Activated T-helper 1 cell treated with Interleukin-2 at 50 U/mL for 16 hours (primary cell): ENCODE measurements at places on chromosomes 11 and 22.

GRCh38 chr22:19464975-19465374 is 14.0 kb downstream of the UFD1 start:
- DNase-seq = no peak

DNA sequence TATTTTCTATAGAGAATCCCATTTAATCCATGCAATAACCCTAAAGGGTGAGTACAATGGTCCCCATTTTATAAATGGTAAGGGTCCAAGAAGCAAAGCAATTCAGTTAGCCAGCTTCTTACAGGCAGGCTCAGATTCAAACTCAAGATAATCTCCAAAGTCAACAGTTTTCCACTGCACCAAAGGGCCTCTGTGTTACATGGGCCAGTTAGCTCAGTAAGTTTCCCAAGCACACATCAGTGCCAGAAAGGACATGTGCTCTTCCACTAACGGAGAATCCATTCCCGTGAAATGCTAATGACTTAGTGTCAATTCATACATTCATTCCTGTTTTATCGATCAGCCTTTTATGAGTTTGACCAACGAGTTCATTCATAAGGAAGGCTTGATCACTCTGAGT is 11.0 kb downstream of the SLC43A1 start:
- no peak for DNase-seq

- DNase-seq = no peak
Measured at GRCh38 chr11:80167766-80168165, 726.9 kb upstream of the TENM4 start.

- DNase-seq = no peak
Measured at GRCh38 chr11:100734743-100735527, 47.8 kb downstream of the ARHGAP42 start.

- DNase-seq = no peak
Measured at GRCh38 chr11:130477586-130478203, 29.2 kb downstream of the ADAMTS15 start.

DNA sequence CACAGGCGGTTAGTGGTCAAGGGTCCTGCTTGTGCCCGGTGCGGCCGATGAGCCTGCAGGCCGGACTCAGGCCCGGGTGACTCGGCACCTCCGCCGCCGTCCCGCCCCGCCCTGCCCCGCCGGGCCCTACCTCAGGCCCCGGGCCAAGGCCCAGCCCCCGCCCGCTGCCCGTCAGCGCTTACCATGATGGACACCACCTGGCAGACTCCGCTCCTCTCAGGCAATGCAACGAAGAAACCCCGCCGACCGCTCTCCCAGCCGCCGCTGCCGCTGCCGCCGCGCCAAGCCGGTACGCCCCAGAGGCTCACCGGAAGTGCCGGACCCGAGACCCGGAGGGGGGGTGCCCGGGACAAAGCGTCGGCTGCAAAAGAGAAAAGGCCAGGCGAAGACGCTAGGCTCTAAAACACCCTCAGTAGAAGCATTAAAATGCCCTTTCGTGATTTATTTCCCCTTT is at the start of gene UFD1:
Gene UFD1 (minus strand): TSS at position 293 of the 454 bp plus-strand sequence. CDS start 108 bp downstream, at position 185.
- peak; percentile 70 for DNase-seq

GRCh38 chr11:1762537-1763302 is 1.0 kb downstream of the CTSD start:
- no peak for DNase-seq

DNA sequence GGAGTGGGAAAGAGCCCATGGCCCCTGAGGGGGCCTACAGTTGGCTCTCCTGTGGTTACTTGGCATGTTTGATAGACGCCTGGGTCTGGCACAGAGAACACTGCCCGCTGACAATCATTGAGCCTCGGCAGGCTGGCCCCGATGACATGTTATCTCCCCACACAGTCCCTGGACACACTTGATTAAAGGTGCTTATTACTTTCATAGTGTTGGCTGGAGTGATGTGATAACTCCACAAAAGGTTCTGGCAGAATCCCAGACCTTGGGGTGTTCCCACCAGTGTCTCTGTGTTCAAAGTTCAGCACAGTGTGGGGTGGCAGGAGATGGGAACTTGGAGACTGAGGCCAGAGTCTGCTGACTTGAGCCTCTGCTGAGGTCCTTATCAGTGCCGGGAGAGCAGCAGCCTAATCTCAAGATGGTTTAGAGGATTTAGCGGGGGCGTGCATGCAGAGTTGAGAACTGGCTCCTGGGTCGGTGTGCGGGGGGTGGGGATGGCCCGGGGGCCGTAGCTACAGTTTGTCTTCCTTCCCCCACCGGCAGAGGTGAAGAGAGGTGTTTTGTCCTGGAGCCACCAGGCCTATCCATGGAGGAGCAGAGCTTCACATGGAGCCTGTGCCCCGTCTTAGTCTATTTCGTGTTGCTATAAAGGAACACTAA is 22.5 kb downstream of the PARVB start:
- DNase-seq = no peak

- DNase-seq = no peak
Measured at GRCh38 chr11:107592813-107593212, 1.9 kb downstream of the ELMOD1 start.

GRCh38 chr11:110774138-110775014 is 62.1 kb upstream of the ARHGAP20 start:
- no peak for DNase-seq
